Left colon (tissue), 2 donors: ENCODE measurements at places on chromosomes 5 and 9. TPM values are rescaled to one million over a fixed set of nuclear protein-coding genes. Genes with fewer than 3 reads are reported as not detected.

DNA sequence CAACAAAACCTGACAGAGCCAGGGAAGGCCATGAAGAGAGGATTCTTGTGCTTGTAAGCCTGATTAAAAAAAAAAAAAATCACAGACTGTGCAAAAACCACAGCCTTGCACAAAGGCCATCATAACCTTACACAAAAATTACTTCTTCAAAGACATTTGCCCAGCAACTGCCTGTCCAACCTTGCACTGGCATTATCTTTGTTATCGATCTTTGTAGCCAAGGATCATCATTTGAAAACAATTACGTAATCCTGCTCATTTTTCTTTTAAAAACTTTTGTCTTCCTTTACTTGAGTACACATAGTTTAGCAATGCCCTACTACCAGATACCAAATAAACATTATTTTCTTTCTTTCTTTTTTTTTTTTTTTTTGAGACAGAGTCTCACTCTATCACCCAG, 125.1 kb downstream of the TEX10 start:
- no peak for DNase-seq

GRCh38 chr5:39249069-39249468, 29.7 kb upstream of the FYB1 start:
- DNase-seq = no peak

DNA sequence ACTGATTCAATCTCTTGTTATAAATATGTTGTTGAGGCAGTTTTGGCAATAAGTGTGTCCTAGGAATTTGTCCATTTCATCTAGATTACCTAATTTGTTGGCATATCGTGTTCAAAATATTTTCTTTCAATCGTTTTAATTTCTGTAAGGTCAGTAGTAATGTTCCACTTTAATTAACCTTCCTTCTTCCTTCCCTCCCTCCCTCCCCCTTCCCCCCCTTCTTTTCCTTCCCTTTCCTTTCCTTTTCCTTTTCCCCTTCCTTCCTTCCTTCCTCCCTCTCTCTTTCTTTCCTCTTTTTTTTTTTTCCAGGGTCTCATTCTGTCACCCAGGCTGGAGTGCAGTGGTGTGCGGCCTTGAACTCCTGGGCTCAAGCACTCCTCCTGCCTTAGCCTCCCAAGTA, 27.1 kb downstream of the CD14 start:
- DNase-seq = no peak

The ARL14EPL gene
- not detected for total RNA-seq

GRCh38 chr9:91654527-91654926, 230.9 kb upstream of the NFIL3 start:
- DNase-seq = no peak

- DNase-seq = no peak
Measured at GRCh38 chr5:80468131-80468530, 19.8 kb upstream of the FAM151B start.

- DNase-seq = no peak
Measured at GRCh38 chr9:91157883-91158282, 203.8 kb downstream of the AUH start.

DNA sequence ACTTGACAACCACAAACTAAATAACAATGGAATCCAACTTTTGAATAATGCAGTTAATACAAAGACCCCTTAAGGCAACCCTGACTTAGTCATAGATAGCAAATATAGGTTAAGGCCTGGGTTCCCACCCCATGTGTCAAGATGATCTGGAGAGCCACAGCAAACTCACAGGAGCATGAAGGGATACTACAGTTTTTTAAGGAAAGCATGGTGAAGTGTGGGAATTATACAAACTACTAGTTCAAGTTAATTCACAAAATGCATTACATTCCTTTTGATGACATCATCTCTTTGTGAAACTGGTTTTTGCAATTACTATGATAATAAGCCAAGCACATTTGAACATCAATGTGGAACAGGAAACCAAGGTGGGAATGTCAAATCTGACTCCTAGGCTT, 50.6 kb downstream of the LHFPL2 start:
- no peak for DNase-seq

The FAM163B gene
- total RNA-seq = 0.27 TPM
